Activated T-cell treated with anti-CD3 and anti-CD28 coated beads for 24 hours (primary cell): ENCODE measurements at places on chromosomes 2 and 18.

- DNase-seq = no peak
Measured at GRCh38 chr2:148842050-148842449, 33.0 kb upstream of the KIF5C start.

GRCh38 chr2:36682562-36682961 is 13.9 kb upstream of the VIT start:
- no peak for DNase-seq

DNA sequence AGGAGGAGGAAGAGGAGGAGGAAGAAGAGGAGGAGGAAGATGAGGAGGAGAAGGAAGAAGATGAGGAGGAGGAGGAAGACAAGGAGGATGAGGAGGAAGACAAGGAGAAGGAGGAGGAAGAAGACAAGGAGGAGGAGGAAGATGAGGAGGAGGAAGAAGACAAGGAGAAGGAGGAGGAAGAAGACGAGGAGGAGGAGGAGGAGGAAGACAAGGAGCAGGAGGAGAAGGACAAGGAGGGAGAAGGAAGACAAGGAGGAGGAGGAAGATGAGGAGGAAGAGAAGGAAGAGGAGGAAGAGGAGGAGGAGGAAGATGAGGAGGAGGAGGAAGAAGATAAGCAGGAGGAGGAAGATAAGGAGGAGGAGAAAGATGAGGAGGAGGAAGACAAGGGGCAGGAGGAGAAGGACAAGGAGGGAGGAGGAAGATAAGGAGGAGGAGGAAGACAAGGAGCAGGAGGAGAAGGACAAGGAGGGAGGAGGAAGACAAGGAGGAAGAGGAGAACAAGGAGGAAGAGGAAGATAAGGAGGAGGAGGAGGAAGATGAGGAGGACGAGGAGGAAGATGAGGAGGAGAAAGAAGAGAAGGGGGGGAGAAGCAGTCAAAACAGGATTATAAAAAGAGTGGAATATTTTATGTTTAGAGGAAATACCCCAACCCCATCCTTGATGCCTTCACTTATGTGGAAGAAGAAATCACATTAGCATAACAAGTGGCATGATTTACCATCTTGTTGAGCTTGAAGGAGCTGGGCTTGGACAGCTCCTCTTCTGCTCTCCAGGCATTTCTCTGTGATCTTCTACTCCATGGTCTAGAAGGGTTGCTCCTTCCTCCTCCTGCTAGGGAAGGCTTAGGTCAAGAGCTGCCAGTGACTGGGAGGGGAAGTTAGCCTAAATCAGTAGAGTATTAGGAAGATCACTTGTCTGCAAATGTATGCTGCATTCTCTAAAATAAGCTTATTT is 45.3 kb upstream of the KCTD1 start:
- DNase-seq = no peak

- no peak for DNase-seq
Measured at GRCh38 chr2:231134910-231135655, 10.2 kb upstream of the HTR2B start.

DNA sequence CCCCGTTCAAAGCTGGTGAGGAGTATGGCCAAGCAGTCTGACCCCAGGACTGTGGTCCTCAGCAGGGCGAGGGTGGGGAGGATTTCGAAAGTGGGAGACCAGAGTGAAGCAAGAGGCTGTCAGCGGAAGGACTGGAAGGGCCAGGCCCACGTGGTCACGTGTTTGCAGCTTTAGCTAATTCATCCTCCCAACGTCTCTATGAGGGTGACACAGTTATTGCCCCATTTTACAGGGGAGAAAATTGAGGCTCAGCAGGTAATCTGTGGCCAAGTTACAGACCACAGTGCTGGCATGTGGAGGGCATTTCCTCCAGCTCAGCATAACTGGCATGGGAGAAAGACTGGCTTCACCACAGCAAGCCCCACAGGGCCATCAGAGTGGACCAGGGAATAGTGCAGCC is 45.4 kb upstream of the LTBP1 start:
- no peak for DNase-seq

DNA sequence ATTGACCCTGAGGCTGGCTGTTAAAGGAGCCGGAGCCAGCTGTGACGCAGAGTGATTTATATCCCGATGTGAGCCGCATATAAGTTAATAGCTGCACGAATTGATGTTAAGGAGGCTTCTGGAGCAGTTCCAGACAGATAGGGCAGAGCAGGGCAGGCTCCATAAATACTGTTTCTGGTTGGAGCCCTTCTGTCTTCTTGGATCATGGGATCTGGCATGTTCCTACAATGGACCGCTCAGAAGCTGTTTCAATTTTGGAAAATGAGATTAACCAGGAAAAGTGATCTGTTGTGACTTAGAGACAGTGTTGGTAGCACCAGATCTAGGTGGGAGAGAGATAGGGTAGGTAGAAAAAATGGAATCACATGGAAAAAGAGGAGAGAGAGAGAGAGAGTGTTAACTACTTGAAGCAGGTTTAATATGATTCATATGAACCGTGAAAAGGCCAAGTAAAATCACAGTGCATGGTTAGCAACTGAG is 4.8 kb upstream of the IGFBP5 start:
- DNase-seq = no peak

GRCh38 chr2:142615876-142616275 is 261.6 kb upstream of the KYNU start:
- DNase-seq = no peak

DNA sequence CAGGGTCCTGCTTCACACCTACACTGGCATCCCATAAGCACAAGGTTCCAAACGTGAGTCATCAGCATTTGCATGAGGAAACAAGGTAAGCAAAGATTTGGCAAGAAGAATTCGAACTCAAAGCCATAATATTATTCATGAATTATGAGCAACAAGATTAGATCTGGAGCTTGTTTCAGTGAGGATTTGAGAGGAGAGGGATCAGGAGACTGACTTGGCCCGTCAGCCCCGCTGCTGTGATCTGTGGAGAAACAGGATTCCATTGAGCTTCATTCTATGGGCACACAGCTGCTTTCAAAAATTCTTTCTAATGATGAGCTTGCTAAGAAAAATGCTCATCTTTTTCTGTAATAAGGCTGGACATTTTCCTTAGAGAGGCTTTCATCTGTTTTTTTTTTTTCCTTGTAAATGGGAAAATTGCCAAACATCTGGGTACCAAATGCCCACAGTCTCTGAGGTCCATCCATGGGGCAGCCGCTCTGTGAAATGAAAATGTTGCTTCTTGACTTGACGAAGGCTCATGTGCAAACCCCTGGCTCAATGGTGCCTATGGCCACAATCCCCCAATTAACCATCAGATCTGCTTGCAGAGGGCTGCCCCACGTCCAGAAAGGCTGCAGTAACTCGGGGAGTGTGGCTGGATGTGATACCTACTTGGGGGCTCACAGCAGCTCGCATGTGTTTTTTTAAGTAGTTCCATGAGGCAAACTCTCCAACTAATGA is 179.3 kb downstream of the TMEM18 start:
- no peak for DNase-seq
